IPS DF 6.9 (cell line): ENCODE measurements at places on chromosomes 1 and 21.

DNA sequence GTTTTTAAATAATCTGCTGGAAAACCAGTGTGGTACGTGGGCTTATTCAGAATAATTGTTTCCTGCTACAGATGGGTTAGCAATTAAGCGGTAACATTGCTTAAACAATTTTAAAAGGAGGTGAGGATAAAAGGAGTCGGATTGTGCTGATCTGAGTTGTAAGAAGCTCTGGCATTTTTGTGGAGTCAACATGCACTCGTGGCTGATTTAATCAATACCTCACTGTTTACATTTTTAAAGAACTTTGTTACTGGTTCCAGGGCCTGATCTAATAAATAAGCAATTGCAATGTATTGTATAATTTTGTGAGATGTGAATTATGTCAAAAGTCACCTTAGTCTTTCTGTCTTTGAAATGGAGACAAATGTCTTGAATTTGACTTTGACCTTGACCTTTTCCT is 474.0 kb downstream of the SETD4 start:
- DNase-seq: no peak

DNA sequence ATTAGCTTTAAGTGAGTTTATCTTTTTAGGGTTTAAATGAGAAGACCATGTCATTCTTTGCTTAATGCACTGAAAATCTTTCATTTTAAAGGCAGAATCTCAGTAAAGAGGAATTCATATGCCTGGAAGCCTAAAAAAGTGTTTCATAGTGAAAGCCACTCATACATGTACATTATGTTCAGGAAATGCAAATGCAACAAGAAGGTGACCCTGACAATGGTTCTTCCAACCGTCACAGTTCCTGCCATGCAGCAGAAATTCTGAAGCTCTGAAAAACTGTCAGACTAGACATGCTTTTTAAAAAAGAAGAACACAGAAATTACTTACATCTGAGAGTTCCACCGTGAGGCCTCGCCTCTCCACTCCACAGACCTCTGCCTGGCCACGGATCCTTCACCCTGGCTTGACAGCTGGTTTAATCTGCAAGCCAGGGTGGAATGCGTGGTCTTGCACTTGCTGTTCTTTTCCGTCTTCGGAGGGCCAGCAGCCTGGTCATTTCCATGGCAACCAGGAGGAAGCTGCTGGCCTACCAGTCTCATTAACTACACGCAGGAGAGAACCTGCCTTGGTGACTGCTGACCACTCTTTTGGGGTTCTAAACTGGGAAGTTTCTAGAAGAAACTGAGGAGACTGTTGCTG is 41.8 kb upstream of the PAXBP1 start:
- DNase-seq: no peak

DNA sequence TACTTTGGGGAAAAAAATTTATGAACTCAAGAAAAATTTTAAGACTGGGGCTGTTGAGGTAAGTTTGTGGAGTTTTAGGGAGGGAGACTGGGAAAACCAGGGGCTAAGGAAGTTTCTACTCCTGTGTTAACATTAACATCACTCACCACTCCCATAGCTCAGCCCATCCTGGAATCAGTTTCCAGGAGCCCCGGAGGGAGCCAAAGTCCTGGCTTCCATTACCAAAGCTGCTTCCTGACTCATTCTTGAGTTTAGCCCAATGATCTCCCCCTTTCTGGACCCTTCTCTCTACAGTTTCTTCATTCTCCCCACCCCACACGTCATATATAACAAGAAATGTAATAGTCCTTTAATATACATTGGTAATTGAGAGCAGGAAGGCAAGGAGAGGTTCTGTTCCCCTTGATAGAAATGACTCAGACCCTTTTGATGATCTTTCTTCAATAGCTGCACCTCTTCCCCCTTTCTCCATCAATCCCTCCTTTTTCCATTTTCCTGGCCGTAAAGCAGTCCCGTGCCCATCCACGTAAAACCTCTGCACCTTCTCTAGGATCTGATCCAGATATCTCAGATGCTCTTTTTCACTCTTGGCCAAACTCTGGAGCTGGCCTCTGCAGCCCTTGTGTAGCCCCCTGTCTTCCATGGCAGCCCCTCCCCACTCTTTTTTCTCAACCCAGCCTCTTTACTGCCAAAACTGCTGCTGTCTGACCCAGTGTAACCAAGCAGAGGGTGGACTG is 4.6 kb upstream of the PIAS3 start:
- DNase-seq: no peak

DNA sequence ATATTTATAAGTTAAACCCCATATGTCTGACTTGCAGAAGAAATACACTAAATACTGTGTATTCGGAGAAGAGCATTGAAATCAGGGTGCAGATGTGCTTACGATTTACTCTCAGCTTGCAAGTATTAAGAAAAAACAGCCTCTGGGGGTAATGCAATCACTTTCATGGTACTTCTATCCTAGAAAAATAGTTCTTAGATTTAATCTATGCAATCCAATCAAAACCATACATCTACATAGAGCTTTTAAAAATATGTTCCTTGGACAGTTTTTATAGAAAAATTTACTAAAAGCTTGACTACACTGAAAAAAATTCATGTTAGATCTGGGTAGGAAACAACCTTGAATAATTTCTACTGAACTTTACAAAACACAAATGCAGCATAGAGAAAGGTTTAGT is 890.3 kb upstream of the ADGRL2 start:
- no peak for DNase-seq

DNA sequence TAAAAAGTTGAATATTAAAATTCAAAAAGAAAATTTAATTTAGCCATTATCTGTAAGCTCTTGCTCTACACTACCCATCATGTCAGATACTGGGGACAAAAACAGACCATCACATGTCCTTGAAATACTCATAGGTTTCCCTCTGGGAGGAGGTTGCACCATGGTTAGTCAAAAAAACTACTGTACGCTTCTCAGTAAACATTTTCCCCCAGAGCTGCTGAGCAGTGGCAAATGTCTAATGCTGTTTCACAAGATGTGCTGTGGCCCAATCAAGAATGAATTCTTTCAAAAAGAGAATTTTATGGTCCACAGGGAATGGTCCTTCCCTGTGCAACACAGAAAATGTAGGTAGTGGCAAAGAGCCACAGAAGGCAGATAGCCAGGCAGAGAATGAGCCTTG is 6.1 kb downstream of the SLC25A24 start:
- DNase-seq: no peak

- DNase-seq: no peak
Measured at GRCh38 chr1:55399346-55399745, 184.2 kb upstream of the USP24 start.

DNA sequence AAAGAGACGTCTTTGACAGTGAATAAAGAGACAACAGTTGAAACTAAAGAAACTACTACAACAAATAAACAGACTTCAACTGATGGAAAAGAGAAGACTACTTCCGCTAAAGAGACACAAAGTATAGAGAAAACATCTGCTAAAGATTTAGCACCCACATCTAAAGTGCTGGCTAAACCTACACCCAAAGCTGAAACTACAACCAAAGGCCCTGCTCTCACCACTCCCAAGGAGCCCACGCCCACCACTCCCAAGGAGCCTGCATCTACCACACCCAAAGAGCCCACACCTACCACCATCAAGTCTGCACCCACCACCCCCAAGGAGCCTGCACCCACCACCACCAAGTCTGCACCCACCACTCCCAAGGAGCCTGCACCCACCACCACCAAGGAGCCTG is 68.5 kb downstream of the TPR start:
- DNase-seq: no peak
